Memory B cell (primary cell): ENCODE measurements at places on chromosomes 3 and 15.
A peak's percentile ranks its signal among the peaks of the same experiment; 100 is the strongest.

DNA sequence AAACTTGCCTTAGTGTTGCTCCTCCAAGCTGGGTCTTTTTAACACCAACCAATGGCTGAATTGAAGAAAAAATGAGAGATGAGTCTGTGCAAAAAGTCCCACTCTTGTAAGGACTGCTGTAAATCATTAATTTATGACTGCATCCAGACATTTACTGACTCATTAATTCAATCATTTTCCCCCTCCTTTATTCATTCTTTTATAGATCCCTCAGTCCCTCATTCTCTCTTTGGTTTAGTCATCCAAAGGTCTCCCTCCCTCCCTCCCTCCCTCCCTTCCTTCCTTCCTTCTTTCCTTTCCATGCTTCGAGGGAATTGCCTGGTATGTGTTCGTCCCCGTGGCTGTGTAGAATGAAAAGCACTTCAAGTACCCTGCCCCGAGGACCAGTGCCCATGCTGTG is 35.3 kb upstream of the MRPS22 start:
- DNase-seq: no peak

GRCh38 chr3:195101001-195101583 is 169.9 kb downstream of the XXYLT1 start:
- DNase-seq: peak; percentile 42

GRCh38 chr3:114420072-114420471 is 126.2 kb downstream of the TIGIT start:
- no peak for DNase-seq

DNA sequence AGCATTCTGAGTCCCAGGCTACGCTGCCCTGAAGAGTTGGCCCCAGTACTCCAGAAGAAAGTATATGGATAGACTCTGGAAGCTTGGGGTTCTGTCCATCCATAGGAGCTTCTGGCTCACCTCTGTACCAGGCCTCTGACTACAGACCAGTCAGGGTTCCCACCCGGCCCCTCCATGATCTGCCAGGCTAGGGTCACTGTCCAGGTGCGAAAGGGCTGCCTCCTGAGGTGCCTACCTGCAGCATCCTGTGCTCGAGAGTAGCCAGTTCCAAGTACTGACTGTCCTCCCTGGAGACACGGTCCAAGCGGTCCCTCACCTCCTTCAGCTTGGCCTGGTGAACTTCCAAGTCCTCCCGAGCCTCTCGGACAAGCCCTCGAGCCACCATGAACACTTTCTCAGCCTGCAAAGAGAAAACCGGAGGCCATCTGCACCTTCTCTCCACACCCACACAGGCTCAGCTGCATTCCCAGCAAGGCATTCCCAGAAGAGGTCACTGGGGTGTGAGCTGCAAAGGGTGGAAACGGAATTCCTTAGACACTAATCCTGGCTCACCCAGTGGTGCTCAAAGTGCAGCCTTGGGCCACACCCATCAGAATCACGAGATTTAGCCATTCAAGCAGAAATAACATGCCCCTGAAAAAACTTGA is 3.7 kb upstream of the PLXNB1 start:
- no peak for DNase-seq

DNA sequence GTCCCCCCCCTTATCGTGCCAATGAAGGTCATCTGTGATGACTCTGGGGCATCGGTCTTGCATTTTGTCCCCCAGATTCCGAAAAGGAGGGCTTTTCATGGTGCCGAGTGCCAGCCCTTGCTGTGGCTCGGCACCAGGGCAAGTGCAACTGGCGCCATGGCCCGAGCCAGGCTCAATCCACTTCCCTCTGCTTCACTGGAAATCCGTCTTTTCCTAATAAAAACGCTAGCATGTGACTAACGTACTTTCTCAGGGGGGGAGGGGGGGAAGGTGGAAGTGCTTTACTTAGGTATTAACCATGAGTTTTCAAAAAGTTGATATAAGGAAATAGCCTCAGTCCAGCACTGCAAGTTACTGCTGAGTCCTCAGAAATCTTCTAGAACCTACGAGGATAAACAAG is 20.5 kb downstream of the TRPM1 start:
- no peak for DNase-seq
